ENCODE measurements at places on chromosomes 5 and 9. TPM values are rescaled to one million over a fixed set of nuclear protein-coding genes. Genes with fewer than 3 reads are reported as not detected.

DNA sequence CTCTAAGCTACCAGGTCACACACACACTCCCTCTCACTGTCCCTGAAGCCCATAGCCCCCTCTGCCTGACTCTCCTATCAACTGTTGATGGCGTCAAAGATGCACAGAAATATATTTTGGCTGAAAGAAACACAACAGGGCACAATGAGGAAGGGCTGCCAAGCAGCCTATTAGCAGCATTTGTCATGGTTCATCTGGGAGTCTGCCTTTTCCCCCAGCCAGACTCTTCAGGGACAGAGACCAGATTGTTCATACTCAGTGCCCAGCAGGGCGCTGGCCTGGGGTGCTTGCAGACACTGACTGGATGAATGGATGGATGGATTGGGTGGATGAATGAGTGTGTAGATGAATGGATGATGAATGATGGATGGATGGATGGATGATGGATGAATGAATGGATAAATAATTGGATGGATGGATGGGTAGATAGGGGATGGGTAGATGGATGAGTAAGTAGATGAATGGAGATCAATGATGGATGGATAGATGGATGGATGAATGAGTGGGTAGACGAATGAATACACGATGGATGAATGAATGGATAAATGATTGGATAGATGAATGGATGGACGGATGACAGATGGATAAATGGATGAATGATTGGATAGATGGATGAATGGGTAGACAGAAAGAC, 90.5 kb downstream of the ADAMTS2 start:
- DNase-seq = no peak

GRCh38 chr5:132714456-132715307, 22.7 kb downstream of the KIF3A start:
- DNase-seq = no peak

DNA sequence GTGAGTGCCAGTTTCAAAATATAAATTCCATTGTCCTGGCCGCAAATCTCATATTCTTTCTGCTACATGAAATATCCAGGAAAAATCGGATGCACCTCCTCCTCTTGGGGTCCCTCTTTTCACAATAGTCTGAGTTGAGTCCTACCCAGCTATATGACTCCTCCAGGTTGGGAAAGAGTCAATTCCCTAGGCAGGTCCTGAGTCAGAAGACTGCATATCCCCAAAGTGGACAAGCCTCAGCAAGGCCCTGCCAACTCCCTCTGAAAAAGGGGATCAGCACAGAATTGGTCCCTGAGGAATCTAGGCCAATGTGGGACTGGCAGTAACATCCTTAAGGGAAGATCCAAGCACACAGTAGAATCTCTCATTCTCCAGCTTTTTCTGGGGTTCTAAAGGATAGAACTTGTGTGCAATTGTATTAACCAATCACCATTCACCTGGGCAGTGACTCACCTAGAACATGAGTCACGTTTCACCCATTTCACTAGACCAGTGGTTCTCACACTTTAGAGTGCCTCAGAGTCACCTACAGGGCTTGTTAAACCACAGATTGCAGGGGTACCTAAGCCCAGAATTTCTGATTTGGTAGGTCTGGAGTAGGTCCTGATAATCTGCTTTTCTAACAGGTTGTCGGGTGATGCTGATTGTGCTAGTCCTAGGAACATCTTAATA, 44.7 kb upstream of the TMEM215 start:
- no peak for DNase-seq

DNA sequence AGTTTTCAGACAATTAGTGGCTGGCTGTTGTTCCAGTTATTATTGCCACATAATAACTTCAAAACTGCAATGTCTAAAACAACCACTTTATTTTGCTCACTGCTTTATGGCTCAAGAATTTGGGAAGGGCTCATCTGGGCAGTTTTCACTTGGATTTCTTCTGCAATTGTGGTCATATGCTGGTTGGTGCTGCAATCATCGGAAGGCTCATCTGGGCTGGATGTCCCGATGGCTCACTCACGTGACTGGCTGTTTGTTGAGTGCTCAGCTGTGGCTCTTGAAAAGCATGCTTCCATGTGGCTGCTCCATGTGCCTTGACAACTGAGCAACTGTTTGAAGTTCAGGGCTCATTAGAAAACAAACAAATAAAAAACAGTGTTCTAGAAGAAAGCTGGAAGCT, 1032.5 kb downstream of the DTWD2 start:
- DNase-seq = no peak

DNA sequence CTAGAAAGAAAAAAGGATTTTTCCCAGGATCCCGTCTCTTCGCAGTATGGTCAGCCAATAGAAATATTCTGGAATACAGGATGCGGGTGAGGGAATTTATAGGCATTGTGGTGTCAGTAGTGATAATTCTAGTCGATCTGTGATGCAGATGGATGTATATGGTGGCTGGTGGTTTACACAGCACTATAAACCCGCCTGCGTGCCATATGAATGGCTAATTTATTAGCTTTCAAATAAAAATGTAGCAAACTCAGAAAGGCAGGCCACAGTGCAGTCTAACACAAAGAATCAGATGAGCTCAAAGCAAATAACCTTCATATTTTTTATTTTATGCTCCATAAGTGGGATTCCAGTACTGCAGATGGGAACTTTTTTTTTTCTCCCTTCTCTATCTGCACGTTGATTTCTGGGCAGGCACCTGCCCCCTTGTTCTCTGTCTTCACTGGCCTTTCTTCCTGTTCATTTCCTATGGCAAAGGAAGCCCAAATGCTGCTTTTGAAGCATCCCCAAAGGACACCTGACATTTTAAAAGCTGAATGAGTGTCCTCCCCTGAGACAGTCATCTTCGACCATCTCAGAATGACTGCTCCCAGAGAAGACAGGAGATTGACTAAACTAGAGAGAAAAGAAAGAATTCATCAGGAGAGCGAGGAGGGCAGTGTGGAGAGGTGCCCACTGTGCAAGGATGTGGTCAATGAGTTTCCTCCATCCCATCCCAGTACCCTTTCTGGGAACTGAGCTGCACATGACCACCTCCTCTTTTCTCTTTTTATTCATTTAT, 52.1 kb downstream of the SEMA6A start:
- no peak for DNase-seq

DNA sequence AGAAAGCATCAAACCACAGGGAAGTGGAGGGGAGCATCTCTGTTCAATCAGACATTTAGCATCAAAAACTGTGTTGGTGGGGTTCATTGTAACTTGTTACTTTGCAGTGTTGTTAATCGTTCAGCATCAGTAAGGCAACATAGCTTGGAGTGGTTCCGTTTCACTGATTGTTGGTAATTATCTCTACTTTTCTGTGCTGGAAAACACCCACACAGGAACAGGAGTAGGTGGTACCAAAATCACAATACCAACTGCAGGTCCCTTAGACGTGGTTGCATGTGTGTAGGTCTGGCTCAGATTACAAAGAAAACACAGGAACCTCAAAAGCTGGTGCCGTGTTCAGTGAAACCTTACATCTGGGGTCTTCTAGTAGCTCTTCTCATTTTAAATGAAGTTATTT, 146.8 kb downstream of the RNF180 start:
- no peak for DNase-seq

DNA sequence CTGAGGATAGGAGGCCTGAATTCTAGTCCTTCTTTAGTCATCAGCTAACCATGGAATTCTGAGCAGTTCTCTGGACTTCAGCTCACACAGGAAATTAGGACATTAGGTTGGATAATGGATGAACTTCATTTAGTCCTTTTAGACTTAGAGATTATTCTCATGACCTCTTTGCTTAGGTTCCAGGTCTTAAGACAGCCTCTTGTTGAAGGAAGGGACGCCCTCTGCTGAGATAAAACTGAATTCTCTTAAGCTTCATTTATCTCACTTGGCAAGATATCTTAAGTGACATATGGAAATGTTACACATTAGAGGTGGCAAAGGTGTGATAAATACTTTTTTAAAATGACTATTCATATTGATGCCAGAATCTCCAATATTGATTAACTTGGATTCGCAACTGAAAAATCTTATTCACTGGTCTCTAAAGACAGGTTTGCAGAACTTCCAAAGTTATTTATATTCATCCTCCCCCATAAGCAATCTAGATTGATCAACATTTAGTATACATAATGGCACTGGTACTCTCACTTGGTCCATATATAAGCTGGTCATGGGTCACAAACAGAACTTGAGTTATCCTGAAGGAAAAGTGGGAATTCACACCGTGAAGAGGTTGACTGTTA, 16.9 kb upstream of the ZNF366 start:
- DNase-seq = no peak

- no peak for DNase-seq
Measured at GRCh38 chr9:37787059-37787458, 2.2 kb upstream of the EXOSC3 start.

DNA sequence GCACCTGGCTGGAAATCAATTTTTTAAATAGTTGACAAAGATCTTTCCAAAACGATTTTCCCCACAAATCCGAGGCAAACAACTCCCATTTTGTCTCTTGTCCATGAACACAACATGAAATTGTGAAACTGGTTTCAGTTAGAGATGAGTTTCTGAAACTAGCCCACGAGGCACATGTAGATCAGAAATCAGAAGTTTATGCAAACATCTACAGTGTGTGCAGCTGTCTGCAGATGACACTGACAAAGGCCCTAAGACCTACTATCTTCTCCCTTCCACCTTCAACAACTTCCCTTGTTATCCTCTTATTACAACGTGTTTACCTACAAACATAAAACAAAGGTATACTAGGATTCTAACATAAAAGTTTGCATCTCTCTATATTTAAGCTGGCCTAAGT, 183.3 kb downstream of the DIRAS2 start:
- no peak for DNase-seq

- no peak for DNase-seq
Measured at GRCh38 chr9:130017076-130017475, 25.9 kb downstream of the FNBP1 start.

- no peak for DNase-seq
Measured at GRCh38 chr9:125521462-125522327, 185.3 kb downstream of the MAPKAP1 start.

- DNase-seq = no peak
Measured at GRCh38 chr9:137252555-137253506, 1.7 kb downstream of the STPG3 start.

DNA sequence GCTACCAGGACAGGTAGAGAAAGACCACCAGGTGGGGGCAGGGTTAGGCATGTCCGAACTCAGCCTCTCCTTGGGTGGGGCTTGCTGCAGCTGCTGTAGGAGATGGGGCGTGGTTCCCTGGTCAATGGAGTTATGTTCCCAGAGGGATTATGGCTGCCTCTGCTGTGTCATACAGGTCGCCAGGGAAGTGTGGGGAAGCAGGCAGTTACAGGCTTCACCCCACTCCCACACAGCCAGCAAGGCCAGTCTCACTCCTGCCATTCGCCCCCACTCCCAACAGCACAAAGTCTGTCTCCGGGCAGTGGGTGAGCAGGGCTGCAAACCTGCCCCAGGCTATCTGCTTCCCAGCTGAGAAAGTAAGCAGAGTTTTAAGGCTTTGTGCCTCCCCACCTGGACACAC, 20.0 kb upstream of the CEP72 start:
- DNase-seq = no peak

INSL6 gene
- not detected for total RNA-seq

RNF183 gene
- total RNA-seq = not detected

PCDHGB3 gene
- 1.3 TPM for total RNA-seq

Data from gastrocnemius medialis (tissue), 4 donors.